Testis (tissue), 5 donors: ENCODE measurements at places on chromosomes 2 and 18.

DNA sequence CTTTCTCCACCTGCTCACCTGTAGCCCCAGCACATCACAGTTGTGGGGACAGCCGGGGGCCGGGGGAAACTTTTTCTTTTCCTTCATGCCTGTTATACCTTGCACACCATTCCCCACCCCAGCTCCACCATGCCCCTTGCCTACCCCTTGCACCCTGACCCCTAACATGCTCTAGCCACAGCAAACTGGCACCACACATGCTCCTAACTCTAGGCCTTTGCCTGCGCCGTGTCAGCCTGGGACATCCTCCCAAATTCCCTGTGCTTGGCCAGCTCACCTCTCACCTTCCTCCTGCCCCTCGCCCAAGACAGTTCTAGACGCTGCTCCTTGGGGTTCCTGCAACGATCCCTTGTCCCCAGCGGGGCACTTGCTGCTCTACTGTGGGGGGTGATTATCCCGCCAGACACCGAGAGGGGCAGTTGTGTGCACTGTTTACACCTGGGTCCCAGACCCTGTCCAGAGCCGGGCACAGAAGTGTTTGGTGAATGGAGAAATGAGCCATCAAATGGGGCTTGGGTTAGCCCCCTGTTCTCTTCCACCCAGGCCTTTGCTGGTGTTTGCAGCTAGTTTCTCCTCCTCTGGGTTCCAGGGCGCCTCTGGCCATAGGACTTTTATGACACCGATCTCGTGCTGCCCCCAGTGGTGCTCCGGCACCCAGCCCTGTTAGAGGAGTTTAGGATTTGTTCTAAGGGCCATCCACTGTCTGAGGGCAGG is 129.8 kb downstream of the CTIF start:
- DNase-seq, result peak; percentile 9

- DNase-seq, result peak; percentile 72
These were observed 5.8 kb upstream of the MRPL33 start for GRCh38 chr2:27765621-27766286.

- no peak for DNase-seq
These were observed 1.1 kb upstream of the FRZB start for GRCh38 chr2:182867426-182868053.

GRCh38 chr18:54612237-54612636 is 21.2 kb downstream of the DYNAP start:
- no peak for DNase-seq

DNA sequence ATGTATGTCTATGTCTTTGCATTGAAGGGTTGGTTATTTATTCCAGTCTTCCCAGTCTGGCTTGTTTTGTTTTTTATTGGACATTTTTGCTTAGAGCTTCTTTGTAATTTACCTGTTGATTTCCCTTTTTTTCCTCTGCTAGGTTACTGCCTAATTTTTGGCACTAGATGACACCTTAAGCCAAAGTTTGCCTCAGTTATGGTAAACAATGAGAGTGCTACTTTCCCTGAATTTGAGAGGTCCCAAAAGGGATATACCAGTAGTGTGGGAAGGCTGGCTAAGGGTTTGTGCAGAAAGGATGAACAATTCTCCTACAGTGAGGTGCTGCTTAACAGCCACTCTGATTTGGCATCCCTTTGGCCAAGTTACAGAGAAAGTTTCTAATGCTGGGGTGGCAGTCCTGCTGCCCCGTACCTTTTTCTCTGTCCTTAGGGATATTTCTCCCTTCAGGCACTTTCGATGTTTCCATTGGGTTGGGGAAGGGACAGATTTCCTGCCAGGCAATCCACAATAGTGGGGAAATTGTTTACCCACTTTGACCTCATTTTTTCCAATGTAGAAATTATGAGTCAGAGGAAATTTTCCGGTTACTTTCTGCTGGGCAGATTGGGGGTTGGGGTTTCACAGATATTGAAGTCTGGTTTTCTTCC is 354.9 kb downstream of the PTPRM start:
- DNase-seq, result no peak

DNA sequence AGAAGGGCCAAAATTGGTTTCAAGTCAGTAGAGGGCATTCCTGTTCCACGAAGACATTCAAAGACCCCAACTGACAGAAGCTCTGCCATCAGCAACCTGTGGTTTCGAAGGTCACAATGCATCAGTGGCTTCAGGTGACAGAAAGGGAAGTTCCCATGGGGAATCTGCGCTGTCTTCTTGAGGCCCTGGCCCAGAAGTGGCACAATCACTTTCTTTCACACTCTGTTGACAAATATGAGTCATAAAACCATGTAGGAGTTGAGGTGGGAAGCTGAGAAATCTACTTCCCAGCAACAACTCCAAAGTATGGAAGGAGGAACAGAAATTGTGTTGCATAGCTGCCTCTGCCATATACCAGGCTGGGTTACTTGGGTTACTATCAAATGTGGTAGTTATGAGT is 621.1 kb upstream of the FANCL start:
- DNase-seq, result no peak

DNA sequence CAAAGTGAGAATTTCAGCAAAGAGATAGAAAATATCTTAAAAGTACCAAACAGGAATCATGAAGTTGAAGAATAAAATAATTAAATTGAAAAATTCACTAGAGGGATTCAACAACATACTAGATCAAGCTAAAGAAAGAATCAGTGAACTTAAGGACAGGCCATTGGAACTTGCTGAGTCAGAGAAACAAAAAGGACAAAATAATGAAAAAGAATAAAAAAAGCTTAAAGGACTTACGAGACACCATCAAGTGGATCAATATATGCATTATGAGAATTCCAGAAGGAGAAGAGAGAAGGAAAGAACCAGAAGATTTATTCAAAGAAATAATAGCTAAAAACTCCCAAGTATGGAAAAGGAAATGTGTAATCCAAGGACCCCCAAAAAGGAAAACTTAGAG is 158.4 kb downstream of the SLC4A10 start:
- DNase-seq, result no peak

- peak; percentile 16 for DNase-seq
These were observed 1.3 kb downstream of the CDCA7 start for GRCh38 chr2:173355866-173356508.

- no peak for DNase-seq
These were observed 301.7 kb downstream of the TCF4 start for GRCh38 chr18:55286257-55286825.

- no peak for DNase-seq
These were observed 1597.5 kb upstream of the PIK3C3 start for GRCh38 chr18:40357536-40357935.

DNA sequence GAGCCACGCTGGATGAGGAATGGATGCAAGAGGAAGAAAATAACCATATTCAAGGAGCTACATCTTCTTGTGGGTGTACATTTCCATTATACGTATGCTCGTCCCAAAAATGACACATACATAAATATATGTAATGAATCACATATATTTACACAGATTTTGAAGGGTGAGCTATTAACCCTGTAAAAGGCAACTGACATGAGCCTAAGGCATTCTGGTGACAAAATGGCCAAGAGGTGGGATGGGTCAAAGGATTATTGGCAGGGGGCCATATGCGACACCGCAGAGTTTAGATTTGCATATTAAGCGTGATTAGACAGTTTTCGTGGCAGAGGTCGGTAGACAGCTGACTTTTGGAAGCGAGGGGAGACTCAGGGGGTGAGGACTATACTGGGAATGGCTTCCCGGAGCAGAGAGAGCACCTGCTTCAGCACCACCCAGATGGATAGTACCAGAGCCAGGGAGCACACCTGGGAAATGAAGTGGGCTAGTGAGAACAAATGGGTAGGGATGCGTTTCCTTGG is 431 bp upstream of the CNRIP1 start:
- no peak for DNase-seq

- no peak for DNase-seq
These were observed 6.4 kb downstream of the PSME4 start for GRCh38 chr2:53964257-53964952.

- peak; percentile 50 for DNase-seq
These were observed 237.3 kb downstream of the OSR1 start for GRCh38 chr2:19120941-19121750.

GRCh38 chr18:46623541-46623940 is 33.5 kb downstream of the LOXHD1 start:
- no peak for DNase-seq

DNA sequence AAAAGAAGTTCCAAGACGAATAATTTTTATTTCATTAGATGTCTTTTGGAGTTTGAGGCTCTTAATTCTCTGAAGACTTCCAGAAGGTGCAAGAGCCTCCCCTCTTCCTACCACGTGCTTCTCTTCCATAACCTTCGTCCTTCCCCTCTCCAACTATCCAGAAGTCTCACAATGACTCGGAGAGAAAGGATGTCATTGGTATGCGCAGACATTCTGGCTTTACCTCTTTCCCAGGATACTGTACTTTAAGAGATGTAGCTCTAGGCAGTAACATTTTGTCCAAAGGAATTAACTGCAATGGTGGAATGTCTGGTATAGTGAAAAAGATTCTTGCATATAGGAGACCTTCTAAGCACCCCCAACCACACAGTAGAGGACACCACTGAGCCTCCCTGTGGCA is 249.0 kb upstream of the OSR1 start:
- DNase-seq, result no peak

DNA sequence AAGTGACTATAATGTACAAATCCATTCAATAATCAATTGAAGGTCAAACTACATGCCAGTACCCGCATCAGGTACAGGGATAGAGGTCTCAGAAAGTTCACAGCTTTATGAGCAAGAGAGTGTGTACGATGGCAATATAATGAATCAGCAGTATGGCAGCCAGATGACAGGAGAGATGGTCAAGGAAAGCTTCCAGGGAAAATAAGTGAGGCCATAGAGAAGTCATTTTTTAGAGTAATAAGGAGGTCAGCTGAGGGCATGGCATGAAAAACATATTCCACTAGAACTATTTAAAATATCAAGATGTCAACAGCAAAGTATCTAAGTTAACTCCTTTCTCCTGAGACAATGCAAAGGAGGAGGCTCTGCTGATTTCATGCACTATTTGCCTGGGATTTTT is 108.0 kb downstream of the SLC8A1 start:
- no peak for DNase-seq

- no peak for DNase-seq
These were observed 109.2 kb upstream of the THOC1 start for GRCh38 chr18:377088-377487.

- DNase-seq, result peak; percentile 51
These were observed 8.6 kb upstream of the ACYP2 start for GRCh38 chr2:54106631-54107454.

- DNase-seq, result no peak
These were observed 9.2 kb upstream of the IL1A start for GRCh38 chr2:112793449-112793978.

DNA sequence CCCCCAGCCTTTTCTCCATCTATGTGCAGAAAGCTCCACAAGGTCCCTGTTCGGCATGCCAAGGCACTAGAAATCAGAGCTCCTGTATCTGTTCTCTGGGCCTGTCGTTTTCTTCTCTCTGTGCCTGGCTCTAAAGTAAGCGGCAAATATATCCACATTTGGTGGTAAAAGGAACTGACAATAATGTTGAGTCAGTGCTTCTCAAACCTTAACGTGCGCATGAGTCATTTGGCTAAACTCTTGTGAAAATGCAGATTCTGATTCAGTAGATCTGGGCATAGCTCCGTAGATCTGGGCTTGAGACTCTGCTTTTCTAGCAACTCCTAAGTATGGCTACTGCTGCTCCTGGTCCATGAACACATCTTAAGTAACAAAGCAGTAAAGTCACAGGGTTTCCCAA is 16.5 kb upstream of the ACSL3 start:
- DNase-seq, result no peak

DNA sequence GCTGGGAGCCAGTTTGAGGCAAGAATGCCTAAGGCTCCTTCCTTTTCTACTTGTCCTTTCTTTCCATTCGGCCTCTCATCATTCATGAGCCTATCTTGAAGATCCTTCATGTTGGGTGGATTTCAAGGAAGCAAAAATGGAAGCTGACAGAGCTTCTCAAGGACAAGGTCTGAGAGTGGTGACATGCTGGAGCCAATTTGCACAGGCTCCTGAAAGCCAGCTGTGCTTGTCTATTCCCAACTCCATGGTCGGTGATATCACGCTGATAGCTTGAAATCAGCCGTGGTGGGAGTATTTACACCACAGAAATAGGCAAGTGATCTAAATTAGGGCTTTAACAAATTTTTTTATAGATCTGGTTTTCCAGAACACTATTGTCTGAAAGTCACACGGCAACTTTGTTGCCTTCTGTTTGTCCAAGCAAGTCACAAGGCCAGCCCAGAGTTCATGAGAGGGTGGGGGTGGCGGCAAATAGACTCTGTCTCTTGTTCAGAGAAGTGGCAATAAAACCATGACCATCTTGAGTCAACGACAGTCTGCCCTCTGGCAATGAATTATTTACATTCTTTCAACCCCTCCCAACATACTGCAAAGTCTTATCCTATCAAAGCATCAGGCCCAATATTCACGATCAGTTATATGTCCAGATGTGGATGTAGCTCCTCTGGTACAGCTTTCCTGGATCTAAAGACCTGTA is 49.9 kb upstream of the SLC35F5 start:
- peak; percentile 91 for DNase-seq

GRCh38 chr2:120398996-120399888 is 53.3 kb downstream of the INHBB start:
- DNase-seq, result peak; percentile 12

DNA sequence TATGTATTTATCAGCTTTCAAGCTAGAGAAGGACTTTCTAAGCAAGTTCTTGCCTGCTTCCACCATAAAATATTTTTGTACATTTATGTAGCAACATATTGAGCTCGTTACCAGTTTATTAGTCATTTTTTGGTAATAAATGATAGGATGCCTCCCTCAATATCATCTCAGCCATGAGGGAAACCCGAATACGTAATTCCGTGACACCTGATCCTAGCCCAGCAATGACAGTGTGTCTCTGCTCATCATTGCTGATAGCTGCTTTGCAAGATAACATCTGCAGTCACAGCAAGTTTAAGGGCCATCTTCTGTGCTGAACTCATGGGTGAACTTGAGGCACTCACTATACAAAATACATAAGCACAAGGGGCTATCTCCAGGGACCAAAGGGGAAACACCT is 62.2 kb downstream of the COL6A3 start:
- no peak for DNase-seq

DNA sequence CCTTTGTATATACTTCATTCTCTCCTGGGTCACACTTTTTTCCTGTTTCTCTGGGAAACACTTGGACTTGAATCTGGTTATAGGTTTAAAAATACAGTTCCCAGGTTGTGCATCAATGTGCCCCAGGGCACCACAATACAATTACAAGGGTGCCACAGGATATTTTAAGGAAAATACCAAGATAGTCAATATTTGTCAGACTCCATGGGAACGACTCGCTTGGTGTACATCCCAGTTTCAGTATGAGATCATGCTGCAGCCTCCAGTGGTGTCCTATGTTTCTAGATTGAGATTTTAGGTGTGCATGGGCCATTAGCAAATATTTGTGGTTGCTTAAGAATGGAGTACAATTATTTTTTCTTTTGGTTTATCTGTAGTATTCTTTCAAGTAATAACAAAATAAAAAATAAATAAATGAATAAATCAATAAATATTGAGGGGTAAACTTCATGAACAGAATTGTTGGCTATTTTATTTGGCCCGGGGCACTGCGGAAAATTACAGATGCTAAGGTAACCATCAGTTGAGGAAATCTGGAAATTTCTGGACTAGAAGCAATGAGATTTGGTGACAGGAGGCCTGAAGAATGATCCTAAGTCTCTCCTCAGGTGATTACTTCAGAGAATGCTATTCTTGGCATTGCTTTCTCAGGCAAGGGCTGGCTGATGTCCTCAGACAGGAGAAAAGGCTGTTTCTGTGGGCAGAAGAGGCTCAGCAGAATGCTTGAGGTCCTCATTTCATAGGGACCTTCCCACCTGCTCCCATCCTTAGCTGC is 649.3 kb upstream of the SOX11 start:
- DNase-seq, result no peak

- DNase-seq, result no peak
These were observed 148.8 kb downstream of the SMAD7 start for GRCh38 chr18:48801728-48802542.

- peak; percentile 68 for DNase-seq
These were observed 945.0 kb upstream of the CRIM1 start for GRCh38 chr2:35410431-35411061.
